Activated T-helper 1 cell treated with anti-CD3 and anti-CD28 coated beads, Interleukin-2, amount 50 U/mL, for 16 hours (primary cell): ENCODE measurements at places on chromosomes 6 and 20.
A peak's percentile ranks its signal among the peaks of the same experiment; 100 is the strongest.

DNA sequence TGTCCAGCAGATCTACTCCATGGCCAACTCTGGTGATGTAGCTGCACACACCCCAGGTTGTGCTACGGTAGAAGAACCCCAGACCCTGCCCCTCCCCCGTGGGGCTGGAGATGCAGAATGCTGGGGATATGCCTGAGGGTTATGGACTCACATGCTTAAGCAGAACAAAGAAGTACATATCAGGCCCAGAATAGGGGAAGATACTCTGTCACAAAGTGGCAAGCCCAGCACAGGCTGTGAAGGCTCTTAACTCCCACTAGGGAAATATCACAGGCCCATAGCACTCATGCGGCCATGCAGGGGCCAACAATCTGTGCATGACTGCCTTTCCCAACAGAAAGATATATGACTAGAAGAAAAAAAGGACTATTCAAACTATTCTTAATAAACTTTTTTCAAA lies 234.9 kb downstream of the KCNQ5 start:
- DNase-seq: no peak

- DNase-seq: peak; percentile 67
These were observed 7.1 kb downstream of the HSPA1B start for GRCh38 chr6:31834367-31835250.

GRCh38 chr6:9862603-9863167 lies 552.2 kb downstream of the TFAP2A start:
- no peak for DNase-seq

GRCh38 chr6:101386982-101387381 lies 6.5 kb upstream of the GRIK2 start:
- DNase-seq: no peak

GRCh38 chr6:55954436-55954835 lies 79.0 kb upstream of the BMP5 start:
- DNase-seq: no peak

DNA sequence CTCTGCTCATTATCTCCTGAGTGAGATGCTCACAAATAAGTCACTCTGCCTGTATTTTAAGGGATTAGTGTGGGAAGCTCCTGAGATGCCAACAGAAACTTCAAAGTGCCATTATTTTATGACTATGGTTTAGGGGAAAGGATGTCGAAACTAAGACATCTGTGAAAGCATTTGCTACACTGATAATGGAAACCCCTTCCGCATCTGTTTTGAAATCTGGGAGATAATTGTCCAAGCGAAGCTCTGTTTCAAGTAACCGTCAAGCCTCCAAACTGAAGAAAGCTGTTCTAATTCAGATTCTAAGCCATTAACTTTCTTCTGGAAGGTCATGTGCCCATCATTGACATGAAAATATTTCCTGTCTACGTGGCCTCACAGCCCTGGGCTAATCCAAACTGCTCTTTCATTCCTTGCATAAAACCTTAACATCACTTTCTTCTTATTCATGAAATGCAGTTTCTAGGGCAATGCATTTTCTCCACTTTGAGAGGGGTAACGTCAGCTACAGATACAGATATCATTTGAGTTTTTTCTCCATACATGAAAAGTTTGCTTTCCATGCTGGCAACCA lies 932.0 kb downstream of the C6orf118 start:
- no peak for DNase-seq

DNA sequence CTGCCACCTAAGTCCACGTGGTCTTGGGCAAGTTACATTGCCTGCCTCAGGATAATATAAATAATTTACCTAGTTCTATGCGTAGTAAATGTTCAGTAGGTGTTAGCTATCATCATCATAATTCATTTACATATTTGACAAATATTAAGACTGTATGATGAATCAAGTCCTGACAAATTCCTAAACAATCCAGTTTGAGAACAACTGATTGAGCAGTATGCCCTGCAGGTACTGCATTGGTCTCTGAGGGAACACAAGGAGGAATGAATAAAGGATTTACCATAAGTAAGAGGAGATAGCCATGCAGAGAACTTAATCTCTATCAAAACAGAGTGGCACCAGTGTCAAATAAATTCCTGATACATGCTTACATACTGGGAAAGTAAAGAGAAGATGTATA lies 70.4 kb downstream of the SAMD5 start:
- no peak for DNase-seq

GRCh38 chr6:7249391-7249790 lies 63.6 kb downstream of the SSR1 start:
- DNase-seq: no peak

GRCh38 chr6:106858653-106859092 lies 115.9 kb downstream of the CD24 start:
- no peak for DNase-seq

DNA sequence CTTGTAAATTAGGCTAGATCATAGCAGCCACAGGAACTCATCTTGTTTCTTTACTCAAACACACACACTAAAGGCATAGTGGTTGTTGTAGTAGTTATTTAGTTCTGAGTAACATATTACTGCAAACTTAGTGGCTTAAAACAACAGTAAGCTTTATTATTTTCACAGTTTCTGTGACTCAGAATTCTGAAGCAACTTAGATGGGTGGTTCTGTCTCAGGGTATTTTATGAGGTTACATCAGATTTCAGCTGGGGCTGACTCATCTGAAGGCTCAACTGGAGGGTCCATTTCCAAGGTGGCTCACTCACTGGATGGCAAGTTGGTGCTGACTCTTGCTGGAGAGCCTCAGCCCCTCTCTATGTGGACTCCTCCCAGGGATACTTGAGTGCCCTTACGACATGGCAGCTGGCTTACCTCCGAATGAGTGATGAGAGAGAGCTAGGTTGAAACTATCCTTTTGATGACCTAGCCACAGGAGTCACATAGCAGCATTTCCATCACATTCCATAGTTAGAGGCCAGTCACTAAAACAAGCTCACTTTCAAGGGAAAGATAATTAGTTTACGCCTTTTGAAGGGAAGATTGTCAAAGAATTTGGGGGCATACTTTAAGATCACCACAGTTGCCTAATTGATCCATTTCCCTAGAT lies 136.5 kb upstream of the PRND start:
- no peak for DNase-seq

DNA sequence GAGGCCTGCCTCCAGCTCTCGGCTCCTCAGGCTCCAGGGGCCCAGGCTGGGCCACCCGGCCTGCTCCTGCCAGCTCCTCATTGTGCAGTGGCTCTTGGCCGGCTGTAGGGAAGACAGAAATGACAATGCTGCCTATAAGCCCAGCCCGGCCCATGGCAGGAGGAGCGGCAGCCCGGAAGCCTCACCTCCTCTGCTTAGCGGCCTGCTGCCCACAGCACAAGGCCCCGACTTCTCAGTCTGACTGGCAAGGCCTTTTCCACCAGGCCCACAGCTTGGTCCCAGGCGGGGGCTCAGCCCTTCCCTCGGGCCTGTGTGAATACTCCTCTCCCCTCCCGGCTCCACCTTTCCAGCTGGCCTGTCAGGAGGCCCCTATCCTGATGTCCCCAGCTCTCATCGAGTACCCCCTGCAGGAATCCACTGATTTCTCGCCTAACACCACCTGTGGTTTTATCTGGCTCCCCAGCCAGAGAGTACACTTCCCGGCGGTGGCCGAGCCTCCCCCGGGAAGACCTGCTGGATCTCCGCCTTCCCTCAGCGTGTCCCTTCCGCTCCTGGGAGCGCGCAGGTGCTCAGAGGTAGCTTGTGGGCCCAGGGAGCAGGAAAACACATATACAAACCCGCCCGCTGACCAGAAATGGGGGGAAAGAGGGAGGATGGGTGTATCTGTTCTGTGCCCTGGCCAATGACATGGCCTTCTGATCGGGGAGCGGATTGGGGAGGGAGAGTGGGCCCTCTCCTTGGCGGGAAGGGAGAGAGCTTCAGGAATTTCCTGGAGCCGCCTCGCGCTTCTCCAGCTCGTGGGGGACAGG lies 963 bp downstream of the DDRGK1 start:
- DNase-seq: no peak

GRCh38 chr6:24926192-24926591 lies 9.6 kb downstream of the RIPOR2 start:
- DNase-seq: no peak

DNA sequence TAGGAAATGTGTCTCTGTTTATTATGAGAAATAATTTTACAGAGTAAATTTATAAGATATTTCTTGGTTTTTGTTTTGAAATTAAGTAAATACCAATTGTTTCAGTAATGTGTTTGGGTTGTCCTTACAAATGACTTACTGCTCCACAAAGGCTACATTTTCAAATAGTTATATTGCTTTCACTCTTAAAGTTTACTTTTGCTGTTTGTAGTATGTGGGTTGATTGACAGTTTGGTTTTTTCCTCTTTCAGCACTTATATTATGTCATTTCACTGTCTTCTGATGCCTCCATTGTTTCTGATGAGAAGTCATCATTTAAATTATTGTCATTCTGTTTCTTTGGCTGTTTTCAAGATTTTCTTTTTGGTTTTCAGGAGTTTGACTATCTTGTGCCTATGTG lies 34.9 kb upstream of the SUMO4 start:
- DNase-seq: no peak

DNA sequence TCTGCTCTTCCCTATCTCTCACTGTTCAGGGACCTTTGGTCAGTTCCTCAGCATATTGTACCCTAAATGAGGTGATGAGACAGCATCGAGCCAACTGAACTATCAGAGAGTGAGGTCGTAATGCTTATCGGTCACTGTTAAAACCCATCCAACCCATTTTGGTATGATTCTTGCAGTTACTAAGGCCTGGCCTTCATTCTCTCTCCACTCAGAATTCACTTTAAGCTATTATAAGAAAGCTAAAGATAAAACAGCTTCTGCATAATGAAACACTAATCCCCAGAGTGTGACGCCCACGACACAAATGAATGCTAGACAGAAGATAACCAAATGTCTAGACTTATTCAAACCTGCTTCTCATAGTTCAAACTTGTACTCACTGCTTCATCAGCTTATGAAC lies 175.8 kb downstream of the GMPR start:
- no peak for DNase-seq

DNA sequence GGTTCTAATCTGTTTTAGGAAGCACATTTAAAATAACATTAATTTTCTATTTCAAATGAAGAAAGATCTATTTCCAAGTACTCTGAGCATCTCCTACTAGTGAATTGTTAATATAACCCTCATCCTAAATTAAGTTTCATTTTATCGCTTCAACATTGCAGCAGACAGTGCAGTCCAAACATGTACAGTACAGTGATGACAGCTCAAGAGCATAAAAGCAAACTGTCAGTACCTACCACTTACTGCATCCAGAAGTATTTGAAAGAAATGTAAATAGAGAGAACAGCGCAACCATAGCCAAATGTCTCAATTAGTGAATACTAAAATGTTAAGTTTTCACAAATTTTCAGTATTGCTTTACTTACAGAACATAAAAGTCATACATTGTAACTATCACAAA lies 179.4 kb downstream of the ISM1 start:
- no peak for DNase-seq
